ENCODE measurements at places on chromosomes 2 and 18.

GRCh38 chr18:421247-422155 is 79.0 kb downstream of the COLEC12 start:
- no peak for DNase-seq

- no peak for DNase-seq
These were observed 4.7 kb upstream of the ADNP2 start for GRCh38 chr18:80104364-80104779.

GRCh38 chr2:232058063-232058877 is 96.8 kb downstream of the DIS3L2 start:
- no peak for DNase-seq

- peak; percentile 3 for DNase-seq
These were observed 13.5 kb upstream of the PRLH start for GRCh38 chr2:237552908-237553307.

DNA sequence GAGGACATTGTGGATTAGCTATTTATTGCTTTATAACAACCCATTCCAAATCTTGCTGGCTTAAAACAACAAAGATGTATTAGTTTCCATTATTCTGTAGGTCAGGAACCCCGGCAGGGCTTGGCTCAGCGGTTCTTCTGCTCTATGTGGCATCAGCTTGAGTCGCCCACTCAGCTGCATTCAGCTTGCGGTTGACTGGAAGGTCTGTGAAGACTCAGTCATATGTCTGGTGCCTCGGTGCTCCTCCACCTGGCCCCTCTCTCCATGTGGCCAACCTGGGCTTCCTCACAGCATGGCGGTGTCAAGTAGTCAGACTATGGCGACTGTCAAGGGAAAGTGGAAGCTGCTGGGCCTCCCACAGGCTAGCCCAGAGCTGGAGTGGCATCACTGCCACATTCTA is 48.6 kb downstream of the EMILIN2 start:
- DNase-seq = peak; percentile 6

- DNase-seq = no peak
These were observed 134.2 kb downstream of the LAMA1 start for GRCh38 chr18:6983366-6983765.

Measured in uterus (tissue), 4 donors.